Stimulated activated naive CD8-positive, alpha-beta T cell treated with anti-CD3 and anti-CD28 coated beads, Interleukin-15, amount 100 ng/mL, for 72 hours (primary cell): ENCODE measurements at places on chromosomes 6 and 20.

DNA sequence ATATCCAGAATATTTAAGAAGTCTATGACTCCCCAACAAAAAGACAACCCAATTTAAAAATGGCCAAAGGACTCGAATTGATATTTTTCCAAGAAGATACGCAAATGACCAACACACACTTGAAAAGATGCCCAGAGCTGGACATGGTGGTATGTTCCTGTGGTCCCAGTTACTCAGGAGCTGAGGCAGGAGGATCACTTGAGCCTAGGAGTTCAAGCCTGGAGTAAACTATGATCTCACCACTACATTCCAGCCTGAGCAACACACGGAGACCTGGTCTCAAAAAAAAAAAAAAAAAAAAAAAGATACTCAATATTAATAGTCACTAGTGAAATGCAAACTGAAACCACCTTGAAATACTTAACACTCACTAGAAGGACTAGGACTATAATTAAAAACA is 12.2 kb upstream of the ARMC2 start:
- no peak for DNase-seq

DNA sequence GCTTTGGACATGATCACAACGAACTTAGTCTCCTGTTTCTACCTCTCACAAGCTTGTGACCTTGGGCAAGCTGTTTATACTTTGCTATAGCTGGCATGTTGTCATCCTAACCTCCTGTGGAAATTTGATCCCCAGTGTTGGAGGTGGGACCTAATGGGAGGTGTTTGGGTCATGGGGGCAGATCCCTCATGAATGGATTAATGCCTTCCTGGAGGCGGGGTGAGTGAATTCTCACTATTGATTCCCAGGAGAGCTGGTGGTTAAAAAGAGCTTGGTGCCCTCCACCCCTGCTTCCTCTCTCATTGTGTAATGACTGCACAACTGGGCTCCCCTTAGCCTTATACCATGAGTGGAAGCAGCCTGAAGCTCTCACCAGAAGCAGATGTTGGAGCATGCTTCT is 228.9 kb downstream of the HIVEP2 start:
- no peak for DNase-seq

DNA sequence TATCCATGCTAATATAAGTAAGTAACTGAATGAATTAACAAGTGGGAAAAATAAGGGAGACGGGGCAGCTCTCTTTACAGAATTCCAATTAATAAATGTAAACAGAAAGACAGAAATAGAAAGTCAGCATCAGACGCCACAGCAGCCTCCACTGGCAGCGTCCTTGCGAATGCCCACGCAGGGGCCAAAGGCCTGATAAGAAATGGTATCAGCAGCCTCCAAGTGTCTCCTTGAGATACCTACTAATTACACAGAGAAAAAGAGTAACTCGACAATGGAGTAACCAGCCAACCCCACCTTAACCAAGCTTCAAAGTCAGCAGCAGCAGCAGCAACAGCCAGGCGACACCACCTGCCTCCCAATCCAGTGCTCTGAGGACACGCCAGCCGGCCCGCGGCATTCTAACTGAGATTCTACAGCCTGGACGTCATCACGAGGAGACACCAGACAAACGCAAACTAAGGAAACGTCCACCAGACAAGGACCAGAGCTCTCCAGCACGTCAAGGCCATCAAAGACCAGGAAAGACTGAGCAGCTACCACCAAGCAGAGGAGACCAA is 78.8 kb downstream of the TAF4 start:
- no peak for DNase-seq

- peak; percentile 84 for DNase-seq
Measured at GRCh38 chr6:34237722-34238584, 1.3 kb downstream of the HMGA1 start.

- no peak for DNase-seq
Measured at GRCh38 chr6:61901748-61902147, 384.3 kb downstream of the KHDRBS2 start.

GRCh38 chr6:1770435-1770843 is 160.7 kb downstream of the FOXC1 start:
- DNase-seq: peak; percentile 39

- peak; percentile 17 for DNase-seq
Measured at GRCh38 chr6:148342350-148343046, at the start of gene SASH1. TSS of gene SASH1 (plus strand) at chr6:148342838. CDS start at chr6:148343068, 230 bp downstream.

DNA sequence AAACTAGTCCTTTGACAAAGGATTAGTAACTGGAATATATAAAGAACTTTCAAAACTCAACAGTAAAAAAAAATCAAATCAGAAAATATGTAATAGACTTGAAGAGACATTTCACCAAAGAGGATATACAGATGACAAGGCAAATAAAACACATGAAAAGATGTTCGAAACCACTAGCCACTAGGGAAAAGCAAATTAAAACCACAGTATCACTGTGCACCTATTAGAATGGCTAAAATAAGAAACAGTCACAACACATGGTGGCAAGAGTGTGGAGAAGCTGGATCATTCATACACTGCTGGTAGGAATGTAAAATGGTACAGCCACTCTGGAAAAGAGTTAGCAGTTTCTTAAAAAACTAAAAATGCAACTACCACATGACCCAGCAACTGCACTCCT is 14.9 kb downstream of the ZBTB2 start:
- no peak for DNase-seq

DNA sequence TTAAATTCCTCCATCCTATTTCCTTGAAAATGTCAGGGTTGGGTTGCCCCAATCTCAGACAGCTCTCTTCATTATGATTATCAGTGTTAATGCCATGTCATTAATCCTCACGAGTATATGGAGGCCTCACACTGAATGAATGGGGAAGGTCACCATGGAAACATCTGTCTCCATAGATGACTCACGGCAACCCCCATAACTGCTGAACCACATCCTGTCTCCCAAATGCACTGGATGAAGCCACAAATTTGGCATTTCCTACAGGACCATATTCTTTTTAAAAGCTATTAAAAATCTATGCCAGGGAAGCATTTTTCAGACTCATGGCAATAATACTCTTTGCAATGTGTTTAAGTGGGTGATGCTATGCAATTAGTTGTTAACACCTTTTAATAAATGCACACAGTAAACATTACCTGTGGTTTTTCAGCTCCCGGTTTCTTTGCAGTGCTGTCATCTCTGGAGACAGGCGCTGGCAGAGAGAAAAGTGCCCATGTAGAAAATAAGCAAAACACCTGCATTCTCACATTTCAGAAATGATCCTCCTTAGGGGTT is 80.1 kb upstream of the PTPRK start:
- no peak for DNase-seq

GRCh38 chr20:49853640-49854039 is 41.0 kb downstream of the SLC9A8 start:
- DNase-seq: no peak

- DNase-seq: no peak
Measured at GRCh38 chr6:125584468-125584939, 164.9 kb upstream of the HEY2 start.

GRCh38 chr6:152356662-152357061 is 280.5 kb downstream of the SYNE1 start:
- no peak for DNase-seq

DNA sequence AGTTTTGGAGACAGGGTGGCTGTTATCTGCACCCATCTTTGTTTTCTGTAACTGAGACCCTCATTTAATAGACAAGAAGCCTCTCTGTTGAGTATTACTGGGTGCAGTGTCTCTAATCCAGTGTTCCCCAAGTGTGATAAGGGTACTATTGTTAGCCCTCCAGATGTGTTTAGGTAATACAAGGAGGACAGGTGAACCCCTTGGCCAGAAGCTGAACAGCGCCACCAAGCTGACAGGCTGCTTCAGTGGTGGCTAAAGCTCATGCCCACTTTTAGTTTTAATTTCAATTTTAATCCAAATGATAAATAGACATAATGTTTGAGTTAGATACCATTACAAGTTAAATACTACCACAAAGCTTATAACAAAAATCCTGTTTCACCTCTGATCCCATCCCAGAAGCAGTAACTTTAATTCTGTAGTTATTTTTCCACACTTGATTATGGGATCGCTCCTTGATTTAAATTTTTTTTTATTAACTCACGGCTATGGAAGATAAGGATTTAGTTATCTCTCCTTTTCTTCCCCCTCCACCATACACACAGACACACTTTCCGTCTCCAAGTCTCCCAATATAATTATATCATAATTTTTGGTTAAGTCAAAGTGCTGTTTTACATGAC is 8.4 kb upstream of the STK35 start:
- peak; percentile 15 for DNase-seq

- DNase-seq: no peak
Measured at GRCh38 chr20:25226433-25227316, 21.2 kb upstream of the PYGB start.

DNA sequence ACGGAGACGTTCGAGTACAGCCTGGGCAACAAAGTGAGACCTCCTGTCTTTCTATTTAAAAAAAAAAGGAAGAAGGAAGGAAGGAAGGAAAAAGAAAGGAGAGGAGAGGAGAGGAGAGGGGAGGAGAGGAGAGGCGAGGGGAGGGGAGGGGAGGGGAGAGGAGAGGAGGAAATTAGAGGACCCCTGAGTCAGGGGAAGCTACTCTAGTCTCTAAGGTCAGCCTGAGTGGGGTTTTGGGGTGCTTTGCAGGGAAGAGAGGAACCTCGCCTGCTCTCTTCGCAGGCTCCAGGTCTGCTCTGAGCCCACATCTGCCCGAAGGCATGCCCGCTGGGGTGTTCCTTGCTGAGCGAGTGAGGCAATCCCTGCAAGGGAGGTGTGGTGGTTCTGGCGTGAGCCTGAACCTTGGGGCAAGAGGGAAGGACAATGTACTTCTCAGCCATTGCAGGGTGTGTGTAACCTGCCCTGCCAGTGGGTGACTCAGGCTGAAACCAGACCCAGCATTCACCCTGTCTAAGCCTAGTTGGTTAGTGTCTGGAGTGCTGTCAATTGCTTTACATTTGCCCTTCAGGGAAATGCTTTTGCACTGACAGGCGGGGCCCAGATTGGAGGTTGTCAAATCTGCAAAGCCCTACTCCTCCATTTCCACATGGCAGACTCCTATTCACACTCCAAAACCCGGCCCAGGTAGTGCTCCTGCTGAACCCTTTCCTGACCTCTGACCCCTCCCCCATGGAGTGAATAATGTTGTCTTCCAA is 15.3 kb upstream of the MMP9 start:
- no peak for DNase-seq

DNA sequence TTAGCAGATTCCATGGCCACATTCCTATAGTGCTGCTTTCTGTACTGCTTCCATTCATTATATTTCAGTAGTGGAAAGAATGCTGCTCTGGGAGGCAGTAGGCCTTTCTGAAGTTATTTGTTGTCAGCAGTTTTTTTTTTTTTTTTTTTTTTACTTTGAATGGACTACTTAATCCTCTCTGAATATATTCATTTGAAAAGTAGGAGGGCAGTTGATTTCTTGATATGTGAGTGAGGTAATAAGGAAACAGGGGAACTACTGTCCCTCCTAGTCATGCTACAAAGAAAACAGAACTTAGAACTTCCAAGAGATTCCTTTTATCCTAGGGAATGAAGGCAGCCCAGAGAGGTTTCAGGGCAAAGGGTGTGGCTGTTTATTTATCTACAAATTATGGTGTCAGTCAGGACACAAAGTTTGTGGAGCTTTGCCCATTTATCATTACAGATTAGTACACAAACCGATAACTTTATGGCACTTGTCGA is 155.9 kb downstream of the JARID2 start:
- DNase-seq: no peak

DNA sequence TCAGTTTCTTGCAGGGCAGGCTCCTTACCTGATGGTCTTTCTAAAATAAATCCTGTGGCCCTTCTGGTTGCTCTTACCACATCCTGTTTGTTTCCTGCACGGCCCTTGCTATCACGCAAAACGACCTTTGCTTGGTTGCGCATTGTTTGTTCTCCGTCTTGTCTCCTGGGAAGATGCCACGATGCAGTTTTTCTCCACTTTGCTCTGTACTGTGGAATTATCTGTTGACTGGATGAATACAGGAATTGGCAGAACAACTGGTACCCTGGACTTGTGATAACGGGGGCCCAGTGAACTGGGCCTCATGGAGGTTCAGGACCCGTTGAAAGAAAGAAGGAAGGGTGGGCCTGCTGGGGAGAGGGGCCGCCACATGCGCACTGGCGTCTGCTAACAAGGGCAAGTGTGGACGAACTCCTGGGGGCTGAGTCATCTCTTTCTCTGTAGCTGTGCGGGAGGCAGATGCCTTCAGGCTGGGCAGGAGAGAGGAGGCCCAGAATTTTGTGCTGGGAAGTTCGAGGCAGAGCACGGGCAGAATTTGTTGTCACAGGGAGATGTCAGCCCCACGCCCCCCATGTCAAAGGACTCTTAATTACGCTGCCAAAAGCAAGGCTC is 139.9 kb downstream of the BMP7 start:
- no peak for DNase-seq

DNA sequence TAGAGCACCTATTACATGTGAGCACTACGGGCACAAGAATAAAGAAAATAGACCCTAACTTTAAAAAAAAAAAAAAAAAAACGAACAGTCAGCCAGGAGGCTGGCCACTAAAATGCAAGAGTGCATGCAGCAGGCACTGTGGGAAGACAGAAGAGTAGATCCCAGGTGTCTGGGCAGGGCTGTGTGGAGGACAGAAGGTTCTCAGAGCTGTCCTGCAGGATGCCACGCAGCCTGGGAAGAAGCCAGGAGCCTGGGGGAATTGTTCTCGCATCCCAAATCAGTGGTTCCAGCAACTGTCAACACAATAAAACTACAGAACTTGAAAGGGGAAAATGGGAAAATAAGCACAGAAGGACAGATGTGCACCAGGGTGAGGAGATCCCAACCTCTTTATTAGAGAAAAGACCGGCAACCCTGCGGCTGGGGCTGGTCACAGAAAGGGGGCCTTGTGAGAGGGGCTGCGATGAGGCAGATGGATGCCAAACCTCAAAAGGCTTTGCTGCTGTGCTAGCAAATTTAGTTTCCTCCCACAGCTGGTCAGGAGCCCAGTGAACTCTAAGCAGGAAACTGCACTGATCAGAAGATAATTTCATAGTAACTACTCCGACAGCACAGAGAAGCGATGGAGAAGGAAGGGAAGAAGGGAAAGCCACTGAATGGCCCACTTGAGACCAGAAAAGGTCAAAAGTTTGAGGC is 30.9 kb downstream of the MAP3K5 start:
- DNase-seq: no peak

DNA sequence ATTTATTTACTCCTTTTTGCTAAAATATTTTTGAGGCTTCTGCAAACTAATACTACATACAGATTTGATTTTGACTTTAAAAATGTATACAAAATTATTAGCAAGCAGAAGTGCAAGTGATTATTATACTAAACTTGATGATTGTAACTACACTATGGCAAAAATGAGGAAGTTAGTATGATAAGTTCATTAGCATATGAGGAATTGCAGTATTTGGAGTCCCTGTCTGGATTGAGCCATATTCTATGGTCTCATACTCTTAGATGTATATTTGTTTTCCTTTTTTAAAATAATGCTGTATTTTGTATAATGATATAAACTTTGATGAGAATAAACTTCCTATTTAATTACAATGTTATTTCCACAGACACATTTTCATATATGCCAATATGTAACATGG is 13.9 kb downstream of the CRISP3 start:
- no peak for DNase-seq

DNA sequence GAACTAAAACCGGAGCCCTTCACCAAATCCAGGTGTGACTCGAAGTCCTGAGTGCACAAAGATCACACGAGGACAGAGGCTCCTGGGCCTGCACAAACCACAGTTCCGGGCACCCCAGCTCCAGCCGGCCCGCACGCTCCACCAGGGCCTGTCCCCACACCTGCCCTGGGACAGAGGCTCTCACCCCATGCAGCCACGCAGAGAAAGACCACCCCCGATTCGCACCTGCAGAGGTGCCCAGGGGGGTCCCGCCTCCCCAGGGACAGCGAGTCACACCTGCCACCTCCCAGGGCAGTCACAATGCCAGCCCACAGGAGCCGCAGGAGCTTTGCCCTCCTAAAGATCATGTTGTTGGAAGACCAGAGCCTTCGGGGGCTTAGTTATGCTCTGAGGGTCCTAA is 25.4 kb upstream of the MRGBP start:
- DNase-seq: no peak

- DNase-seq: no peak
Measured at GRCh38 chr6:109527989-109528388, 45.0 kb upstream of the ZBTB24 start.
